ENCODE measurements at places on chromosomes 1 and 21.

DNA sequence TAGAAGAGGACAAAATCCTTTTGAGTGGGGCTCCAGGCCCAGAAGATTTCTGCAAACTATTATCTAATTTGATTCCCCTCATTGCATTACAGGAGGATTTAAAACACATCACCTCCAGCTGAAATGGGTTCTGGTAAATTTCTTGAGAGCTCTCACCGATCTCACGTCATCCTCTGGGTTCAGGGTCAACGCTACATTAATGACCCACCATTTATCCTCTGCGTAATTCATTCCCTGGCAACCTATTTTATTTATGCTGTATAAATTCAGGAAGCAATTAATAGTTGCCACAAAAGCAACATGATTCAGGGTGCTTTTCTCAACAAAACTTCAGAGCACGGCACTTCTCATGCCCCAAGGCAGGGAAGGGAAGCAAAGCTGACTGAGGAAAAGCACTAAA, 38.9 kb downstream of the LMX1A start:
- no peak for DNase-seq

GRCh38 chr1:160985723-160986122, 31.1 kb upstream of the ITLN2 start:
- DNase-seq: no peak

DNA sequence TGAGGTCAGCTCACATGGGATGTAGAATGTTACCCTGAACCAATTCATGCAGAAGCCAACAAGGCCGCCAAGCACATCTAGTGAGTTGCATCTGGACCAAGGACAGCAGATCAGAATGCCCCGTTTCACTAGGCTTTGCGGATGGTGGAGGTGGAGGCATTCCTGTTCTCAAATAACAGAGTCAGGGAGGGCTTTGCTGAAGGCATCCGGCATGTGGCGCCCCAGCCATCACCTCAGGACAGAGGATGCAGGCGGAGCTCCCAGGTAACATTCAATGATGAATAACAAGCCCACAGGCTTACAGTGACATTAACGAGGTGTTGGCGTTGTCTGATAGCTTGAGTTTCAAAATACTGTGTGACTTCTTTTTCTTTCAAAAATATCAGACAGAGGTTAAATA, 476.2 kb downstream of the CAMTA1 start:
- no peak for DNase-seq

DNA sequence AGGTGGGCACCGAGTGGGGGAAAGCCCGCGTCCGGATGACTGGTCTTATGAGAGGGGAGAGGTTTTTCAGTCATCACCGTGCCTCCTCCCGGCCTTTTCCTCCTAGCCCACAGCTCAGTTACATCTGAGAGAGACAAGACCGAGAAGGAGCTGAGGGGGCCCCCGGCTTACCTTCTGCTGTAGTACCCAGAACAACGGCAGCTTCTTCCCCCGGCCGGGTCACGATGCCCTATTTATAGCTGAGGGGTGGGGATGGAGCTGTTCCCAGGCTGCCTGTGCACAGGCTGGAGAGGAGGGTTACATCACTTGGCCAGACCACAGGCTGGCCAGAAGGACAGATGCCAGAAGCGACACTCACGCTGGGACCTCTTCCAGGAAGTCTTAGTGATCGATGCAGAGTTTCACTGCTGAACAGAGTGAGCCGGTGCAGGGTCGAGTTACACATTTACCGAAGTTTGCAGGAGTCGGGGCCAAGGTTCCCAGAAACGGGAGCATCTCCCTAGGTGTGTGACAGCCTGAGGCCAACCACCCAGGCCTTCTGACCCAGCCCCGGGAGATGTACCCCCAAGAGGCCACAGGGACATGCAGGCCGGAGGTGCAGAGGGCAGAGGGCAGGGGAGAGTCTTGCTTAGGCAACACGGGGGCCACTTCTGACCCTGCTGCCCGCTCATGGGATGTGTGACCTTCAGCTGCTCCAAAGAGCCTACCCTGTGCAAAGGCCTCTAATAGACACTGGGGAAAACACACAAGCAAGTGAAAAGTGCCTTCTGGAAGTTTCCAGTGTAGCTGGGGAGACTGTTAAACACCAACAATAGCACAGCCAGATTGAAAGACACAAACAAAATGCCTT, at the start of gene AGT:
Gene AGT (minus strand): TSS at position 208 of the 850 bp plus-strand sequence. CDS start 3,299 bp downstream, outside the sequence.
- DNase-seq: no peak

GRCh38 chr1:108896146-108897145, 19.7 kb downstream of the GPSM2 start:
- peak; percentile 49 for DNase-seq
